ENCODE measurements at places on chromosomes 1 and 21.

DNA sequence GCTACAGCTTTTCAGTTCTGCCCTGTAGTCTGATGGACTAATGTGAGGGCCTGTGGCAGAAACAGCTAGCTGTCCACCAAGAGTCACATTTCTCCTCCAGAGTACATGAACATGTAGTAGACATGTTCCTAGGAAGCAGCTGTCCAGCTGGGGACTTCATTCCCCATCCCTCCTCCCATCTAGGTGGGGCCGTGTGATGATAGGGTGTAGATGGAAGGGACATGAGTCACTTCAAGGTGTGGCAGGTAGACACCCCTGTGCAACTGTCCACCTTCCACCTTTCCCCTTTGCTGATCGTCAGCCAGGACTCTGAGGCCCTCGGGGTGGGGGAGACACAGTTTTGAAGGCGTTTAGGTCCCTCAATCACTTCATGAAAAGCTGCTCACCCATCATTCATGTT lies 3.6 kb upstream of the RD3 start:
- no peak for DNase-seq

- no peak for DNase-seq
These were observed 5.5 kb upstream of the ZRANB2 start for GRCh38 chr1:71086331-71086730.

DNA sequence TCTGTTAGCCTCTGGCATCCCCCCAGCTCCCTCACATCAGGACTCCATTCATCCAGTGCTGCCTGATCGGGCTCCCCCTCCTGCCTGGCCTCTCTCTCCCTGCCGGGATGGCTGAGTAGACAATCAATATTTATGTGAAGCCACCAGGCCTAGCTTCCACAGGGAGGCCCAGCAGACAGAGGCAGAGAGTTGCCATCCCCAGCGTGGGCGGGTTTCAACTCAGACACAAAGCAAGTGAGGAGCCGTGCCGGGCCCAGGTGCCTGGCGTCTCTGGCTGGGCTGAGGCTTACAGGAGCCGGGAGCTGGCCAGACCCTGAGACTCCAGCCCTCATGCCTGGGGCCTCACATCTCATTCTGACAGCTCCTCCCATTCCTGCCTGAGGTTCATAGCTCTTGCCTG lies 34.5 kb upstream of the ATP2B4 start:
- DNase-seq = no peak

- no peak for DNase-seq
These were observed 2.3 kb upstream of the SLC9A1 start for GRCh38 chr1:27157194-27157593.

DNA sequence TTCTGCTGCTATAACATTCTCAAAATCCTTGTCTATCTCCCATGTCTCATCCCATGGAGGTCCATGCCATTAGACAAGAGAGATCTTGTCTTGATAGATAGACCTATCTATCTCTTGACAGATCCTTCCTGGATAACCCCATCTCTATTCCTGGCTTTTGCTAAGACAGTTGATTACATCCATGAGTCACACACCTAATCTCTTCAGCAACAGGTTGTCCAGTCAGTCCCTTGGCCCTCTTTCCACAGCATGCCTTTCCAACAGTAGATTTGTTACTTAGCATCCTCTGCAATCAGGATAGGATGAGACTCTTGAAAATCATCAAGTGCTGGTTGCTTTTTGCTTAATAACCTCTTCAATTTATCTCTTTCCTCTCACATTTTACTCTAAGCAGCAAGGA lies 46.6 kb downstream of the TRMT1L start:
- no peak for DNase-seq

- no peak for DNase-seq
These were observed 1.7 kb downstream of the MARCKSL1 start for GRCh38 chr1:32334274-32334861.

GRCh38 chr21:24276204-24276603 lies 1331.1 kb downstream of the MRPL39 start:
- DNase-seq = no peak

- DNase-seq = no peak
These were observed 38.5 kb upstream of the EGLN1 start for GRCh38 chr1:231460614-231461013.

- no peak for DNase-seq
These were observed 17.8 kb upstream of the FAM131C start for GRCh38 chr1:16091296-16091695.

DNA sequence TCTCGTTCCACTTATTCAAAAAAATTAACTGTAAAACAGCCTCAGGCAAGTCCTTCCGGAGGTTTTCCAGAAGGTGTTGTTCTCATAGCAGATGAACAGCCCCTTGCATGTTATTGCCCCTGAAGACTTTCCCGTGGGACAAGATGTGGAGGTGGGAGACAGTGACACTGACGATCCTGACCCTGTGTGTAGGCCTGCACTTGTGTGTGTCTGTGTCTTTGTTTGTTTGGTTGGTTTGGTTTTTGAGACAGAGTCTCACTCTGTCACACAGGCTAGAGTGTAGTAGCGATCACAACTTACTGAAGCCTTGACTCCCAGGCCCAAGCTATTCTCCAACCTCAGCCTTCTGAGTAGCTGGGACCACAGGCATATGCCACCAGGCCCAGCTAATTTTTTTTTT lies 12.6 kb downstream of the ETV3L start:
- no peak for DNase-seq

DNA sequence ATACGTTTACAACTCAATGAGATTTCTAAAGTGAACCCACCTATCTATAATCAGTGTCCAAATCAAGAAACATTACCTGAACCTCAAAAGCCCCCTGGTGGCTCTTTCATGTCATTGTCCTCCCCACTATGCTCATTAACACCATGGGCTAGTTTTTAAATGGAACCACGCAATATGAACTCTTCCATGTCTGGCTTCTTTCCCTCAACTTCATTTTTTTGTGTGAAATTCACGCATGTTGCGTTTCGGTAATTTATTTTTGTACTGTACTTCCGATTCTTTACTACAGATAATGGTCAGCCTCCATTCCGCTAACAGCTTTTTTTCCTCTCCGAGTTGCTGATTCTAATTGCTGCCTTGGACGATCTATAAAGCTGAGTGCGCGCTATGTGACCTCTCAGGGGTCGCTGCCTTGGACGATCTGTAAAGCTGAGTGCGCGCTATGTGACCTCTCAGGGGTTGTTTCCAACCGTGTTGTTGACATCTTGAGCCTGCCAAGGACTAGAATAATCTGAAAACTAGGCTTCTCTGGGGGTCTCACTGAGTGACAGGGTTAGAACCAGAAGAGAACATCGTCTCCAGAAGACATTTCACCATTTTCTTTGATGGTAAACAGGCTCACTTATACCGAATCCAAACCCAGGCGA lies 1.1 kb upstream of the CACYBP start:
- DNase-seq = no peak

GRCh38 chr1:37257646-37258045 lies 216.7 kb upstream of the ZC3H12A start:
- no peak for DNase-seq

DNA sequence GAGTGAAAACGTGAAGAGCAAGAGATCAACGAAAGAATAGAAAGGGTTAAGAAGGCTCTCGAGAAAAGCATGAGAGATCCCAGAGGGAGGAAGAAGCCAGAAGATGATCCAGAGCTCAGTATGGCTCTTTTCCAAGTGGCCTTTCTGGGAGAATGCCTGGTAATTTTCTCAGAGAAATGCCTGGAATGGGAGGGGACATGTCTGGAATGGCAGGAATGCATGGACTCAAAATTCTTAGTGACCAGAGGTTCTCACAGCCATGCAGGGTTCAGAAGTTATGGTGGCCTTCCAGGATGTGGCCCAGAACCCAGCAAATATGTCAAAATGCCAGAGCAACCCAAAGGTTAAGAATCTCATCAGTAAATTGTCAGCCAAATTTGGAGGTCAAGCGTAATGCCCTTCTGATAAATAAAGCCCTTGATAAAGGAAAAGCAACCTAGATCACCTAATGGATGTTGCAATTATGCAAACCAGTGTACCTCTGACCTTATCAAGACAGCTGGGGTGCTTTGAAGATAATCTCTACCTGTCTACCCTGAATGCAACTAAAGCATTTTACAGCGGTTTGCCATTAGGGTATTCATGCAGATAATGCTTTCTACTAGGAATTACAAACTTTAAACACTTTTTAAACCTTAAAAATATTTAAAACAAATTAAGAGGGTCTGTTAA lies 53.1 kb downstream of the NBPF6 start:
- DNase-seq = no peak

DNA sequence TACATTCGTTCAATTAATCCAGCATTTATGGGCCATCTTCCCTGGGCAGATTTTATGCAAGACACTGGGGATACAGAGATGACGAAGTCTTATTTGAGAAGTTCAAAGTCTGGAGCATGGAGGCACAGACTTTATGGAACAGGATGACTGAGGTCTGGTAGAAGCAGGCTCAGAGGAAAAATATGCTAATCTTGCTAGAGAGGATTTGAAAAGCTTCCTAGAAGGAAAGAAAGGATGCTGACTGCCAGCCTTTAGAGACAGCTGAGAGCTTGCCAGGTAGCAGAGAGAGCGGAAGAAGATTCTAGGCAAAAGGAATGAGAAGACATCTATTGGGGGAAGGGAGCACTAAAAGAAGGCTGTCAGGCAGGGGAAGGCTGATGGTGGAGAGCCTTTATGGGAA lies 75.5 kb upstream of the ATP5PO start:
- DNase-seq = no peak

GRCh38 chr1:18413541-18414305 lies 67.0 kb upstream of the KLHDC7A start:
- DNase-seq = no peak

DNA sequence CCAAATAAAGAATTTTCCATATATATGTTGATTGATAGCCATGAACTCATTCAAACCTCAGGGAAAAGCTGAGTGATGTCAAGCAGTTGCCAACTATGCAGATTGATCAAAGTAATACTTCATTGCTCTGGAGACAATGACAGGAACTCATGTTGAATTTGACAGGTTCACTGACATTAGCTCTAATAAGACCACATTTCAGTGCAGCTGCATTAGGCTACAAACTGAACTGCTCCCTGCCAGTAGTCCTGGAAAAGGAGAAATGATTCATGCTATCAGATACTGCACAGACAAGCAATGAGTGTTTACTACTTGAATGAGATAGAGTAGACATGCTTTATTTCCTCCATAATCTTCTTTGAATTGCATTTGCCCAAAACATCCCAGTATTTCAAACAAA lies 948.4 kb downstream of the MRPL39 start:
- no peak for DNase-seq

- DNase-seq = no peak
These were observed 382.1 kb upstream of the B3GALT2 start for GRCh38 chr1:193568512-193568911.

DNA sequence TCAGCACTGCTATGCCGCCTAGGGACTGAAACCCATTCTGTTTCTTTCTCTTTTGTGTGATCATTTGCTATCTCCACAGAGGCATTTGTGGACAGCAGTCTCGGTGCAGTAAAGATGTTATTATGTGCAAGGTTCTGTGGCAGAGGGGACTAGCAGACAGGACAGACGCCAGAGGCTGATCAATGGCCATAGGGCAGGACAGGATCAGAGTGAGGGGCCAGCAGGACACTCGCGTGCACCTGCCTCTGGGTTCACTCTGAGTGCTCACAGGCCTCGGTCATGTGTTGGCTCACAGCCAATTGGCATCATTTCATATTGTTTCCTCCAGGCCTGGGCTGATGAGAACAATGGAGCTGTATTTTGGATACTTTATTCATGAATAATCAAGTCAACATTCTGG lies 212.6 kb downstream of the TGFB2 start:
- no peak for DNase-seq

- DNase-seq = no peak
These were observed 77.7 kb downstream of the PCNX2 start for GRCh38 chr1:233217832-233218231.

GRCh38 chr1:231020139-231020601 lies 19.9 kb downstream of the FAM89A start:
- no peak for DNase-seq

DNA sequence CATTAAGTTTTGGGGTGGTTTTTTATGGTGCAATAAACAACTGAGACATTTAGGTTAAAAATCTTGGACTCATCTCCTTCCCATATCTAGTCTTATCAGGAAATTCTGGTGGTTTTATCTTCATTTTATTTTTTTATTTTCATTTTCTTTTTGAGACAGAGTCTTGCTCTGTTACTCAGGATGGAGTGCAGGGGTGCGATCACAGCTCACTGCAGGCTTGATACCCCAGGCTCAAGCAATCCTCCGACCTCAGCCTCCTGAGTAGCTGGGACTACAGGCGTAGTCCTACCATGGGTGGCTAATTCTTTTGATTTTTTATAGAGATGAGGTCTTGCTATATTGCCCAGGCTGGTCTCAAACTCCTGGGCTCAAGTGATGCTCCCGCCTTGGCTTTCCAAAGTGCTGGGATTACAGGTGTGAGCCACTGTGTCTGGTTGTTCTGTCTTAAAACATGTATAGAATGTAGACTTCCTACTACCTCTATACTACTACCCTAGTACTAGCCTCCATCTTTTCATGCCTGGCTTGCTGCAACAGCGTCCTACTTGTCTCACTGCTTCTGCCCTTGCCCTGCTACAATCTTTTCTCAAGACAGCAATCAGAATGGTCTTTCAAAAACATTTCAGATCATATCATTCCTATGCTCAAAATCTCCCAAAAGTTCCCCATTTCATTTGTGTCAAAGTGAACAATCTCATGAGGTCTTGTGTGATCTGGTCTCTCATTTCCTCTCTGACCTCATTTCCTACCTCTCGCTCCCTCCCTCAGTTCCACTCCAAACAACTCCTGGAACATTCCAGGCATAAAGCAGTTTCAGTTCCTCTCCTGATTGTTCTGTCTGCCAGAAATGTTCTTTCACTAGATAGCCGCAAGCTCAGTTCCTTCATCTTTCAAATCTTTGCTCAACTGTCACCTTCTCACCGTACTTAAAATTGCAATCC lies 5.9 kb upstream of the FCGR2A start:
- no peak for DNase-seq

DNA sequence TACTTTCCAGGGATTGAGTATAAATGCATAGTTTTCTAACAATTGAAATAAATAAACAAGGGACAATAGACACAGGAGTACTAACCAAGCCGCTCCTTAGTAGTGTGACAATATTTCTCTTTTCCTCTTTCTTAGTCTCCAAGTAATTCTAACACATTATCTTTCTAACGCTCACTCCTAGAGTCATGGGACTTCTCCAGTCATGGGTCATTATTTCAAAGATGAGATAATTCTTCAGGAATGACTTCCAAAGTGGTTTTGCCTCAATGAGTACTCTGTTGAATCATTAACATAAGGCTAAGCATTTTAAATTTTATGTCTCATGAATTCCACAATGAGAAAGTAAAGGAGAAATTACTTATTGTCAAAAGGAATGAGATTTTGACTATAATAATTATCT lies 605.8 kb upstream of the ADAMTS5 start:
- DNase-seq = no peak

- no peak for DNase-seq
These were observed 184.2 kb downstream of the ETS2 start for GRCh38 chr21:38989745-38990423.

- no peak for DNase-seq
These were observed 3.8 kb downstream of the RAB3B start for GRCh38 chr1:51986718-51987117.

GRCh38 chr1:207747627-207748492 lies 4.0 kb upstream of the CD46 start:
- no peak for DNase-seq

- DNase-seq = no peak
These were observed 107.1 kb downstream of the NIBAN1 start for GRCh38 chr1:184866991-184867788.

All from esophagus squamous epithelium (tissue), 5 donors.